ENCODE measurements at places on chromosomes 4 and X.
A peak's percentile ranks its signal among the peaks of the same experiment; 100 is the strongest.

DNA sequence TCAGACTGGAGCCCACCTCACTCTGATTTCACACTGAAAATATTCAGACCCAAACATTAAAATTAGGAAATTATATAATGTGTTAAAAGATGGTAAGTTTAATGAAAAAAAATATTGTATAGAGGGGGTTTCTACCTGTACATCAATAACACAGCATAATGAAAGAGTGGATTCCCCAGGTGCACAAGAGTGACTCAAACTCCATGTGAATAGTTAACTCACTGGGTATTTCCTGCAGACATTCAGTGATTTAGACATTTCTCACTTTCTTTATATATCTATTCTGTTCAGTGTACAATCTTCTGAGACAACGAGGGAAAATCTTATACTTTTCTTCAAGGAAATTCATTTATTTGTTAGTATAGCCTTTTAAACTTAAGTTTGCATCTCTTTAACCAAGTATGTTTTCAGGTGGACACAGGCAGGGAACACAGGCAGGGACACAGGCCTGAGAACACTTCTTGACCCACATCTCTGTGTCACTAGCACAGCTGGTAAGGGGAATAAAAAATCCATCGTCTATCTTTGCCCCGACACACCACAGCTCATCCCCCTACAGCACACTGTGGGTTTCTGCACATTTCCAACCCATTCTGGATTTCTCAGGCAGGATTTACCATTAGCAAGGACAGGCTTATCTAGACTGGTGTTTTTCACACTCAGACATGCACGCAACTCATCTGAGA, 525.5 kb upstream of the BOD1L1 start:
- no peak for DNase-seq

DNA sequence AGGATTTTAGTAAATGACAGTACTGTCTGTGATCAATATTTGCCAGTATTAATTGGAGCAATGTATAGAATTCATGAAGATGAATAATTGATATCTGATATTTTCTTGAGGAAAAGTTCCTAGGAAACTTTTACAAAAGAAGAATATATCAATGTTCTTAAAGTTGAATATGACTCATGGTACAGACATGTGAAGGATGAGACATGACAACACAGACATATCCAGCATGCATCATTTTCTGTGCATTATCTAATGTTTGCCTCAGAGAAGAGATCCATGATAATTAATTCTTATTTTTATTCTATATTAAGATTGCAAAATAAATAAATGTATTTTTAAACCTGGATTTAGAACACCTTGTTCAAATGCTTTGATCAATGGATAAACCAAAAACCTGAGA, 452.9 kb upstream of the EPHA5 start:
- DNase-seq: no peak

GRCh38 chr4:52959541-52959940, 97.4 kb downstream of the RASL11B start:
- DNase-seq: no peak

DNA sequence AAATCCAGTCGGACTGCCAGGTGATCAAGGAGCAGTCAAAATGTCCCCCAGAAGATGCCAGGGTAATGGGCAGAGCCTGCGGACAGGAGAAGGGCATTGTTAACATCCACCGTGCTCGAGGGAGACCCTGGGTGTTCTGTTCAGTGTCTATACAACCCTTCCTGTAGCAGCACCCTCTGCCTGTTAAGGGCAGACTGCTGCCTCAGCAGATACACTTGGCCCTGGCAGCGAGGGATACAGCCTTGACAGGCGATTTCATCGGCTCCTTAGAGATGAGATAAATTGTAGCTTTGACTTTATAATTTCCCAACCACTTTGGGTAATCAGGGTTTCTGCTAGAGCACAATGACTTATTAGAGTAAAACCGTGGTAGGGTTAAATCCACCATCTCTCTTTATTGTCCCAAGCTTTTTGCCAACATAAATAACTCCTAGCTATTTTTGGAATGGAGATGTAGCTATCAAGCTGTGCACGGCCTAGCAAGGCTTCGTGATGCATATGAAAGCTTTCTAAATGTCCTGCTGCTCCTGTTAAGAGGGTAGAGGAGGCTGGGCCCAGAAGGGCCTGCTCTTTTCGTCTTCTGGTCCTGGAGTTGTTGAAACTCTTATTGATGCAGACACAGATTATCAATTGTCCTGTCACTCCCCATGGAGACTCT, 195.9 kb downstream of the CPEB2 start:
- no peak for DNase-seq

DNA sequence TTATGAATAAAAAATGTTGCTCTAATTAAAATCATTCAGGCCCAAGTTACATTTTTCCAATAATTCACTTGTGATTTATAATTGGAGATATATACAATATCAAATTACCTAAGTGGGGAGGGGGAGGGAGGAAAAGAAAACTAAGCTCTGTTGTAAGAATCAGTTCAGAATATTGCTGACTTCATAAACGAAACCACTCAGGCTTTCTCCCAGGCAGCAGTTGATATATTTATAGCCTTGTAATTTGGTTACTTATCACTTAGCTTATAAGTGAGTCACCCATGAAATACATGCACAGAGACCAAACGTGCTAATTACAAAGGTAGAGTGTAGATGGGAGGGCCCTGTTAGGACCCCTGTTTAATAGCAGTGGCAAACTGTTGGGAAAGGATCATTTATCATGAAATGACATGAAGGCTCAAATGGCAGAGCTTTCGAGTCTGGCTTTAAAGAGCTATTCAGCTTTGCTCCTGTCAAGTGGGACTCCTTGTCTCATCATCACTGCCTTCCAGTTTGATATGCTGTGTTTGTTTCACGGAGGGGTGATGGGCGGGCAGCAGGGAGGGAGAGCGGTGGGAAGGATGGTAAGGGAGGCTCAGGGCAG, 105.6 kb upstream of the PGRMC2 start:
- DNase-seq: peak; percentile 44

GRCh38 chrX:119573840-119574393, 446 bp upstream of the UBE2A start:
- DNase-seq: no peak

DNA sequence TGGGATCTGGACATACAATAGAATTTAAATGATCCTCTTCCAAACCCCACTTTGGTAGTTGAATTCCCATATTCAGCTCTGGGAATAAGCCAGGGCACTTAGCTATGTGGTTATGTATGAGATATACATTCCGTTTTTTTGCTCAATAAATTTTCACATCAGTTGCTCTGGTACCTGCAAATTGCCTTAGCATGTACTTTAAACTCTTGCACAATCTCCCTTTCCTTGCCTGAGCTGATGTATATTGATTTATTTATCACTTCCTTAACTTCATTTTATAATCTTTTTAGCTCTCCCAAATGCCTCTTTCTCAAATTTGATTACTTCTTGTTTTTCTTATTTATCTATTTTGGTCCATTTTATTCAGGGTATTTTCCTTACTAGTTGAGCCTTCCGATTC, 90.1 kb upstream of the AGA start:
- DNase-seq: no peak

DNA sequence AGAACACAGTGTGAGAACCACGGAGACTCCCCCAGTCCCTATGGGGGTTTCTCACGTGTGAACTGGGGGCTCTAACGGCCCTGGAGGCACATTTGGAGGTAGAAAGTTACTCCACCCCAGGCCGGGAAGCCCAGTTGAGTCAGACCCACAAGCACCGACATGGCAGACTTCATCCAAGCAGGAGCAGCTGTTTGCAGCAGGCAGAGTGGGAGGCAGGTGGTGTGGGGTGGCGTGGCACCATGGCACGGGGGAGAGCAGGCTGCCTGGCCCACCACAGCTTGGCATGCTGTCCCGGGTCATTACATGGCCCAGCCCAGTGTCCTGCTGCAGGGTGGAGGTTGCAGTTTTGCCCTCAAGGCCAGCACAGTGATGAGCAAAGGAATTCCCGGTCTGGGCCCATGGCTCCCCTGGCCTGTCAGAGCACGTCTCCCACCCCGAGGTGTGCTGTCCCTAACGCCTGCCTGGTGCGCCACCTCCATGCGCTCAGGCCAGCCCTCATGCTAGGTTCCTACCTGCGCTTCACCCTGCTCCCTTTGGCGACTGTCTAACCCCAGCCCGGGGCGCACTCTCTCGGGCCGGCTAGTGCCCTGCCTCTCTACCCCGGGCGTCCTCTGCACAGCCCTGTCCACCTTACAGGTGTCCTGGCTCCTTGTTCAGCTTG, 90.6 kb upstream of the AFAP1 start:
- DNase-seq: no peak

DNA sequence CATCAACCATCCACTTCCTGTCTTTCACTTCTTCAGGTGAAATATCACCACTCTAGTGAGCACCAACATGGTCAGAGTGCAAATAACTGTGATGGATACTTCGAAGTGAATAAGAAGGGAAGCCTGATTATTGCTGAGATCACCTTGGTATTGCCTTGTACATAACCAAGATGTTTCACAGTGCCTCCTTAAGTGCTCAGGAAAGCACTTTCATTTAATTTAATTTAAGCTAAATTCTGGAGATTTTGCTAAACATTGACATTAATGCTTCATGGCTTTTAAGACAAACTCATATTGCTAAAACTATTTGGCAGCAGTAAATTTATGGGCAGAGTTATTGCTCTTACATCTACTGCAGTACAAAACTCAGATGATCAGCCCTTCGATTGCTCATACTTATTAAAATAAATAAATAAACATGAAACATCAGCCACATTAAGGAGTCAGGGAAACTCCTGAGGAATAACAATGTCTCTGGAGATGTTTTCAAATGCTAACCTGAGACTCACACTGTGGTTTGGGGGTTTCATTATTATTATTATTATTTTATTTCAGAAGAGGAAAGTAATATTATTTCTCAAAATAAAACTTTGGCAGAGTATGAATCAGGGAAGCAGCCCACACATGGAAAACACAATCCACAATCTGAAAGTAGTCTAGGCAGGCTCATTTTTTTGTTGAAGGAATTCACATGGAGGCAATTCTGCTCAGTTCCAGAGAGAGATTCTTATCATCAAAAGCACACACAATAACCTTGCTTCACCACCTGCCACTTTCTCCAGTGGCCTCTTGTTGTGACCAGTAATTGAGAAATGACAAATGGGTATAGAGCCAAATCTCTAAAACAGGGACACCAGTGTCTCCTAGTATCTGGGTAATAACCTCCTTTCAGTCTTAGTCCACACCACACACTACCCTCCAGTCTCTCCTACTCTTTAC, 344.2 kb downstream of the MAPK10 start:
- no peak for DNase-seq

GRCh38 chr4:38387348-38387747, 276.7 kb upstream of the KLF3 start:
- peak; percentile 31 for DNase-seq

GRCh38 chr4:41660352-41660751, 88.2 kb downstream of the PHOX2B start:
- no peak for DNase-seq

- no peak for DNase-seq
These were observed 366.5 kb downstream of the CXXC4 start for GRCh38 chr4:104128031-104128849.

DNA sequence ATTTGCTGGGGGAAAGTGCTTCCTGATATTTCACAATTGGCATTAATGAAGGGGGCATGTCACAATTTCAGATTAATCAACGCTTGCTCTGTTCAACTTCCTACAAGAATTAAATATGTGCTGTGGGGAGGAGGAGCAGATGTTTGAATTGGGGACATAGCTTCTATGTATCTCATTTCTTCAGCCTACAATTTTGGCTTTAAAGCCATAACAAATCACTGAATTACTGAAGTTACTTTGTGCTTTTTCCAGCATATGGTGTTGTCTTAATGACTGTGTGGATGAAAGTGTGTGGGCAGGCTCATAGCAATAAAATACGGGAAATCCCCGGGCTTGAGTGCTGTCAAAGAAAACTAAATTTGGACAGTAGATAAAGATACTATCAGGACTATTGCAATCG, 813 bp downstream of the TLR7 start:
- no peak for DNase-seq

DNA sequence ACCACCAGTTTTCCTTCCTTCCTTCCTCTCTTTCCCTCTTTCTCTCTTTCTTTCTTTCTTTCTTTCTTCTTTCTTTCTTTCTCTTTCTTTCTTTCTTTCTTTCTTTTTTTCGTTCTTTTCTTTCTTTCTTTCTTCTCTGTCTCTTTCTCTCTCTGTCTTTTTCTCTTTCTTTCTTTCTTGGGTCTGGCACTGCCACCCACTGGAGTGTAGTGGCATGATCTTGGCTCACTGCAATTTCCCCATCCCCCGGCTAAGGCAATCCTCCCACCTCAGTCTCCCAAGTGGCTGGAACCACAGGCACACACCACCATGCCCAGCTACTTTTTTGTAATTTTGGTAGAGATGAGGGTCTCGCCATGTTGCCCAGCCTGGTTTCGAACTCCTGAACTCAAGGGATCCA, 51.6 kb upstream of the NHS start:
- no peak for DNase-seq

- no peak for DNase-seq
These were observed 355.0 kb downstream of the PPP1R2C start for GRCh38 chrX:42422961-42423360.

DNA sequence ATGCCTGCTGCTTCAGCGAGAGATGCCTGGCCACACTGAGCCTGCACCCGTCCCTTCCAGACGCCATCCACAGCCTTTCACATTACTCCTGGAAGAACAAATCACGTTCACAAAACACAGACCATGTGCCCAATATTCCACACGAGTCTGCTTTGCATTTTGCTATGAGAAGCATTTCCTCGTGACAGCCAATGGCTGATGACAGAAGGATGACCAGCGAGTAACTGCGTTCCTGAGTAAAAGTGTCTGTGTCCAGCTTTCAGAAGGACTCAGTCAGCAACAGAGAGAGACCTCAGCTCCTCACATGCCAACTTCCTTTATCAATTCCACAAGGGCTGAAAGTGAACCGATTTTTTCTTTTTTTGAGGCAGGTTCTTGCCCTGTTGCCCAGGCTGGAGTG, 19.5 kb downstream of the NAT8L start:
- DNase-seq: no peak

DNA sequence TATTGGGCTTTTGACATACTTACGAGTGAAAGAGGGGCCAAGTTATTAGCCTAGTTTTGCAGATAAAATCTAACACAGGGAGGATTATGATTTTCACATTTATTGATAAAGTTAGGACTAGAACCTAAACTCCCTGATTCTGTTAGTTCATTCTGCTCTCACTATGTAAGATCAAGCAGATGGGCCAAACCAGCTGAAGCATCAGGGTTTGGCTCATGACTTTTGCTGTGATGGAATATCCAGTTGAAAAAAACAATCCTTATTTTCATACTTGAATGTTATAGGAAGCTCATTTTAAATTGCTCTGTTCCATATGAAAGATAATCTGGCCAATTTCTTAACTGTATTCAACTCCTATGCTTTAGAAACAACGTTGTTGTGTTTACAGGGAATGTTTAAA, 21.2 kb downstream of the SPRY1 start:
- DNase-seq: no peak

DNA sequence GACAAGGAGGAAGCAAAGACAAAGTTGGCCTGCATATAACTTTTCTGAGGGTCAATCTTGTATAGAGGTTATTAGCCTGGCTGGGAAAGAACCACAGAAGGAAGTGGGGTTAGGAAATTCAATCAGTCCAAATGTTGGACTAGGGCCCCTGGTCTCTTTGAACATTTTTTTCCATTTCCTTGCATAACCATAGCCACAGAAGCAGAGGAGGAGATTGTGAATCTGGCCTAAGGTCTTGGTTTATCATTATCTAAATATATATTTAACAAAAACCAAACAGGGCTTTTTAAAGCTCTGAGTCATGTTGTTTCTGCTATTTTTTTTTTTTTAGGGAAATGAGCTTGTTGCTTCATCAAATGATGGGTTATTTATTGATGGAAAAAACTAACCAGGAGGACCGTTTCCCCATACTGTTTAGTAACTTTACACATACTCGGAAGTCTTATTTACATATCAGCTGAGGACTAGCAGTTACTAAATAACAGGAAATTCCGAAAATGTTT, 97.7 kb upstream of the ACSL4 start:
- no peak for DNase-seq

Measured in NCI-H446 treated with DMSO at 0.1 percent for 48 hours (cell line).